ENCODE measurements at places on chromosomes 1 and 21.

DNA sequence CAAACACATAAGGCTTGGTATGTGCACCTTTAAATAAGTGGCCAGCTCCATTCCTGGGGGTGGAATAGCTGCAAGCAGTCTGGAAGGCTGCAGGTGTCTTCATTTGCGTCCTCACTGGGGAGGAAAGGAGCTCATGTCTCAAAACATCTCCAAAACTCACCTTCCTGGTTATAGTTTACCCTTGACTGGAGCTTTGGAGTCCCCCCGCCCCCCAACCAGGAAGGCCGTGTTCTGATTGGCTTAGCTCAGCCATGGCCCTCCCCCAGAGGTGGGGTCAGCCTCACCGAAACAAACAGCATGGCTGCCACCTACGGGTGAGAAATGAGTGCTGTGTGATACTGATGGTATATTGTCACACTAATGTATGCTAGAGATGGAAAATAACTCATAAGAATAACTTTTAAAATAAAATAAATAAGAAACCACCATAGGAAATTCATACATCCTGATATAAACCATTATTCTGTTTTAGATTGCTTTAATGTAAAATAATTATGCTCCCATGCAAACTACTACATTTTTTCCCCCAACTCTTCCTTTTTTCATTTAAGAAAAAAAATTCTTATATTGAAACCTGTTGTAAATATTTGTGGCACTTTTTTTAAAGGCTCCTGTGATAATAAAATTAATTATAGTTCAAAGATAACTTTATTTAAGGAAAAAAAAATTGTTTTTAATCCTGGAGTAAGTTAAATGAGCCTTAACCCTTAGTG, 90.8 kb downstream of the ZP4 start:
- DNase-seq: peak; percentile 59

DNA sequence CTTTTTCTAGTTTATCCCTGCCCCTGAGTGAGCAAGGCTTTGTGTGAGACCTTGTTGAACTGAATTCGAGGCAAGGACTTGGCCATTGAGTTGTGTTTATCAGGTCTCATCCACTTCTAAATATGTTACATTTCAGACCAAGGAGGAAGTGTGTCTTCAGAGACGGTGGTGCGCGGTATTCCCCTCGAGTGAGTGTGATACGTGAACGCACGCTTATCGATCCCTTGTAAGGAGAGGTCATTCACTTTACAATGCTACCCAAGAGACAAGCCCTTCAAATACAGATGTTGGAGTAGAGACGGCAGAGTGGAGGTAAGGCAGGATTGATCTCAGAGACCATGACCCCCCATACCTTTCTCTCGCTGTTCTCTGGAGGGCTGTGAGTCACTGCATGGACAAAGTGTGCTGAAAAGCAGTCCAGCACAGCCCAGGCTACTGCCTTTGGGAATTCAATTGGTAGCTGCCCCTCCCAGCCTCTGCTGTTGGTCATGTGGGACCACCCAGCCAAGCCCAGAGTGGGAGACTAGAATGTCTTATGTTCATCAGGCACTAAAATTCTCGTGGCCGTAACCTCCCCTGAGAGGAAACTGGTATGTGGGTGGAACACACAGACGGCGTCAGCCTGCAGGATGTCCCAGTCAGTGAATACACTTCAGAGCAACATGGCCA, 16.3 kb upstream of the MTARC1 start:
- DNase-seq: no peak

DNA sequence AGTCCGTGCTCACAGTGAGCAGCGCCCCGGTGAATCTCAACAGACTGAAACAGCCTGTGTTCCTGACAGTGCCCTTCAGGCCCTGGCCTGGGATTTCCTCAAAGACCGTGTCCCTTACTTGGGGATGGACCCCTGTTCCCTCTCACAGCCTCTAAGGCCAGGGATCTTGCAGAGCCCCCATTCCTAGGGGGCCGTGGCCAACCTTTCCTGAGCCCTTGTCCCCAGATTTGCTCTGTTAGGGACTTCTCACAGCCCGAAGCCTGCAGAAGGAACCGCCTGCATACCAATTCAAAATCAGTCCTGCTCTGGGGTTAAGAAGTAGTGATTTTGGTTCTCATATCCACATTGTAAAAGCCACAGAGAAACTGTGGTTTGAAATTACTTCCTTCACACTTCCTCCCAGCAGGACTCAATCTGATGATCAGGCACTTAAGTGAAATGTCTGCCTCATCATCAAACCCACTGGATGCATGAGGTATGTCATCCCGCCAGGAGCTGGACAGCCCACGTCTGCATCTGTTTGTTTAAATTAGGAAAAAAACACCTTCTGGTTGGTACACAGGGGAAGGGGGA, 14.9 kb downstream of the ABCA4 start:
- DNase-seq: peak; percentile 59

GRCh38 chr1:30748699-30749401, 8.7 kb downstream of the LAPTM5 start:
- DNase-seq: peak; percentile 73

DNA sequence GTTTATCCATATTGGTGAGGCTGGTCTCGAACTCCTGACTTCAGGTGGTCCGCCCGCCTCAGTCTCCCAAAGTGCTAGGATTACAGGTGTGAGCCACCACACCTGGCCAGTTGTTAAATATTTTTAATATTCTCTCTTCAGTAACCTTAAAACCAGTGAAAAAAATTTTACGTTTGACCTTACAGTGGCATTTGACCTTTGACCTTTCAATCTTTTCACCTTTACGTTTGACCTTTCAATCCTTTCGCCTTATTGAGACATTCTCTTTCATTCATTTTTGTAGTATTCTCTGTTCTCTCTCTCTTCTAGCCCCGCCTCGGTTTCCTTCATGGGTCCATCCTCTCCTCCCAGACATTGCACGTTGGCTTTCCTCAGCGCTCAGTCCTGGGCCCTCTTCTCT, 277.9 kb downstream of the DNM3 start:
- DNase-seq: no peak

GRCh38 chr1:31234870-31235269, 4.8 kb downstream of the NKAIN1 start:
- DNase-seq: no peak

DNA sequence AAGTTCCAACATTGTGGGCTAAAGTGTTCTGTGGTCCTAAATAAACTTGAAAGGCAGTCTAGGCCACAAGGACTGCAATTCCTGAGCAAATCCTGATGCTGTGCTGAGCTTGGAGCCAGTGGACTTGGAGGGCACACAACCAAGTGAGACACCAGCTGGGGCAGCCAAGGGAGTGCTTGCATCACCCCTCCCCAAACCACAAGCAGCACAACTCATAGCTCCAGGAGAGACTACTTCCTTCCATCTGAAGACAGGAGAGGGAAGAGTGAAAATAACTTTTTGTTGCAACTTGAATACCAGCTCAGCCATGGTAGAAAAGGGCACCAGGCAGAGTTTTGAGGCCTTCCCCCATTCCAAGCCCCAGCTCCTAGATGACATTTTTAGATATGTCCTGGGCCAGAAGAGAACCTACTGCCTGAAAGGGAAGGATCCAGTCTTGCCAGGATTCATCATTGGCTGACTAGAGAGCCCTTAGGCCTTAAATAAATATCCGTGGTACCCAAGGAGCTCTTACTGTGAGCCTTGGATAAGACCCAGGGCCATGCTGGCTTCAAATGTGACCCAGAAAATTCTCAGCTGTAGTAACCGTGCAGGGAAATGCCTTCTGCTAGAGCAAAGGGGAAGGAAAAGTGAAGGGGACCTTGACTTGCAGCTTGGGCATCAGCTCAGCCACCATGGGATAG, 35.4 kb upstream of the LRRC8B start:
- no peak for DNase-seq

GRCh38 chr1:235423214-235423652, 56.0 kb downstream of the TBCE start:
- no peak for DNase-seq

DNA sequence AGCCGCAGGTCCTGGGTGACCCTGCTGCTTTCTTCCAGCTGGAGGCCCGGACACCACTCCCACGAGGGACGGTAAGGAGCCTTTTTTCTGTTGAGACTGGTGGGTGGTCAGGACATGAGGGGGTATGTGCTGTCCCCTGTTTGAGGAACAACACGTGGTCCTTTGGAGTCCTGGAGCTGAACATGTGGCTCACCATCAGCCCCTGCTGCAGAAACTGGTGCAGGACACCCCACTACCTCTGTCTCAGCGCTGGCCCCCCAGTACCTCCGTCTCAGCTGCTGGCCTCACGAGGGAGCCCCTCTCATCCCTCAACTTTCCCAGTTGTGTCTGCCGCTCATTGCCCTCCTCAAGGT, 34.7 kb downstream of the SLC19A1 start:
- DNase-seq: no peak

- DNase-seq: peak; percentile 22
Observed at GRCh38 chr1:88800382-88801051, 90.8 kb downstream of the GTF2B start.

DNA sequence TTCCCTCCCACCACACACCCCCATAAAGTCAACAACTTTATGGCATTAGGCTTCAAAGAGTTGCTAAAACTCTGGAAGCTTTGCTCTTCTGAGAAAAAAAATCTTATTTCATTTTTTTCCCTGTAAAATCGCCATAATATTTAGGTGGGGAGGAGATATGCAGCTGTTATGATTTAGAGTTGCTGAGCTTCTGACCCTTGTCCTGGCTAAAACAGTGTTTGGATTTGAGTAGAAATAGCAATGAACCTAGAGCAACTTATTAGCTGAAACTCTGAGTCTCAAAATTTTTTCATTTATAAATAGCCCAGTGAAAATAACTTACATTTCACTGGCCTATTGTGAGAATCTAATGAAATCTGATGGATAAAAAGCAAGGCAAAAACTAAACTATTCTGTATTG, 482.8 kb upstream of the NFIA start:
- peak; percentile 78 for DNase-seq

GRCh38 chr1:50893466-50893865, 66.6 kb downstream of the FAF1 start:
- no peak for DNase-seq

DNA sequence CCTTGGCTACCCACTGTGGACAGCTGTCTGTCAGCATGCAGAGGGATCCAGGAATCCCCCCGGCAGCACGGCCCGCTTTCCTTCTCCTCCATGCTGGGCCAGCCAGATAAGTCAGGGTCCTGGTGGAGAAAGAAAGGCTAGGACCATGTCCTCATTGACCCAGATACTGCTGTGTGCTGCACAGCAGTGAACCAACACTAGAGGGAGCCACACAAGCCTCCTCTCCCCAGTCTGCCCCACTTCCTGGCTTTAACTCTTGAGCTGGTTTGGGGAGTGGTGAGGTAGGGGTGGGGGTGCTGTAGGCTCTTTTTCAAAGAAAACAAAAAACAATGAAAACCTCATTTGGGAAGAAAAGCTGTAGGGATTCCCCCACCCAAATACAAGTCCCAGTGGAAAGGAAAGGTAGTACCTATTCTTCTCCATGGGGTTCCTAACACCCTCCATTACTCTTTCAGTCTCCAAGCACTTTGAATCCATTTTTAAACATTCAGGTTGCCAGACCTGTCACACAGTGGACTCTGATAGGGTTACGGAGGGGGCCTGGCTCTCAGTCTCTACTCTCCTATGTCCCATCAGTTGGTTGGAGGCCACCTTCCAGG, 84.9 kb upstream of the CD1D start:
- DNase-seq: no peak

GRCh38 chr1:155168456-155169210, 4.5 kb downstream of the KRTCAP2 start:
- no peak for DNase-seq

DNA sequence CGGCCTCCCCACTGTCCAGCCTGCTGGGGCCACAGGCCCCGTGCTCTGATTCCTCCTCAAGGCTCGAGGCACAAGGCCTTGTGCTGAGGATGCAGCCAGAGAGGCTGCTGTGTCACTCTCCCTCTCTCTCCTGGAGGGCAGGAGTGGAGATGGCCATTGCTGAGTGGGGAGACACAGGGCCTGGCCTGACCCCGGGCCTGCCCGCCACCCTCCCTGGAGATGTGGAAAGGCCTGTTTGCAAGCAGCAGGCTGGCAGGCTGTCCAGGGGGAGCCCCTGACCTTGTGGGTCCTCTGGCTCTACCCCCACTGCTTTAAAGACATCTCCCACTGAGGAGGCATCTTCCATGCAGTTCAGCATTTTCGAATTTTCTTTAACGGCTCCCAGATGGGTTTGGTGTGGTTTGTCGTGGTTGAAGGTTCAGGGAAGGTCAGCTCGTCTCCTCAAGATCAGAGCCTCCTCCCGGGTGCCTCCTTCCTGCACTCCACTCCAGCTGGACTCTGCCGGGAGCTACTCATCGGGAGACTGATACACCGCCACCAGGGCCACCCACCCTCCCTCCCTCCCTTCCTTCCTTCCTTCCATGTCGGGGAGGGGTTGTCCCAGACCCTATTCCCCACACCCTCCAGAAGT, 69.1 kb downstream of the SPSB1 start:
- DNase-seq: no peak

GRCh38 chr1:4605158-4605557, 49.3 kb upstream of the AJAP1 start:
- no peak for DNase-seq

DNA sequence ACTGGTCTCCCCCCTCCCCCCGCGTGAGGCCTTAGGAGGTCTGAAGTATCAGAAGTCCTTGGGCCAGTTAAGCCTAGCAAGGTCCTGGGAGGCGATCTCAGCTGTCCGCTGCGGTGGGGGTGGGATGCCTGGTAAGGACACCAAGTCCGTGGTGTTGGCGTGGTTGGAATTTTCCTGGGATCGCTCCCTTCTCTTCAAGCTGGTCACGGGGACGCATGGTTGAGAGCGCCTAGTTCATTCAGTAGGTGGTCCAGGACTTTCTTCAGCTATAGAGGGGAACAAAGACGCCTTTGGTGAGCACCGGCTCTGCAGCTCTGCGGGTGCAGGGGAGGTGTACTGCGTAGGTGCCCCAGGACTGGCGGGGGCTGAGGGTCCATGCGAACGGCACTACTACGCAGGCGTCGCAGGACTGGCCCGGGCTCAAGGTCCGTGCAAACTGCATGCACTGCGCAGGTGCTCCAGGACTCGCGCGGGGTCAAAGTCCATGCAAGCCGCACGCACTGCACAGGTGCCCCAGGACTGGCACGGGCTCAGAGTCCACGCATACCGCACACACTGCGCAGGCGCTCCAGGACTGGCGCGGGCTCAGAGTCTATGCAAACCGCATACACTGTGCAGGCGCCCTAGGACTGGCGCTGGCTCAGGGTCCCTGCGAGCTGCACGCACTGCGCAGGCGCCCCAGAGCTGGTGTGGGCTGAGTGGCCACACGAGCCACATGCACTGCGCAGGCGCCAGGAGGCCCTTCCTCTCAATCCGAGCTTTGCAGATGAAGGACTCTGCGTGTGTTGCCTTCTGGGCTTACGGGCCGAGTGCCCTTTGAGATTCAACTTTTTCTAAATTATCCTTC, 36.6 kb upstream of the HMGN1 start:
- DNase-seq: peak; percentile 93

- peak; percentile 8 for DNase-seq
Observed at GRCh38 chr1:245807306-245807705, 652.5 kb downstream of the KIF26B start.

- DNase-seq: no peak
Observed at GRCh38 chr1:36109041-36109679, 15.9 kb downstream of the COL8A2 start.
